ENCODE measurements at places on chromosomes 1 and 21.

DNA sequence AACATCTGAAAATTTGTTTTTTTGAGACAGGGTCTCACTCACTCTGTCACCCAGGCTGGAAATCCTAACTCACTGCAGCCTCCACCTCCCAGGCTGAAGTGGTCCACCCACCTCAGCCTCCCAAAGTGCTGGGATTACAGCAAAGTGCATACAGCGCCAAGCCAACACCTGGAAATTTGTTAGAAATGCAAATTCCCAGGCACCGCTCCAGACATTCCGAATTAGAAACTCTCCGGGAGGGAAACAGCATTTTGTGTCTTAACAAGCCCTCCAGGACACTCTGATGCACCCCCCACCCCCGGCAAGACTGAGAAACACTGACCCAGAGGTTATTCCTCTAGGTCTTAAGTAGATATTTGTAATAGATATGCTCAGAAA lies 49.1 kb downstream of the ARID4B start:
- DNase-seq: no peak

GRCh38 chr1:55522982-55523381 lies 307.8 kb upstream of the USP24 start:
- DNase-seq: no peak

- DNase-seq: no peak
Measured at GRCh38 chr1:47225430-47226100, 6.5 kb downstream of the TAL1 start.

DNA sequence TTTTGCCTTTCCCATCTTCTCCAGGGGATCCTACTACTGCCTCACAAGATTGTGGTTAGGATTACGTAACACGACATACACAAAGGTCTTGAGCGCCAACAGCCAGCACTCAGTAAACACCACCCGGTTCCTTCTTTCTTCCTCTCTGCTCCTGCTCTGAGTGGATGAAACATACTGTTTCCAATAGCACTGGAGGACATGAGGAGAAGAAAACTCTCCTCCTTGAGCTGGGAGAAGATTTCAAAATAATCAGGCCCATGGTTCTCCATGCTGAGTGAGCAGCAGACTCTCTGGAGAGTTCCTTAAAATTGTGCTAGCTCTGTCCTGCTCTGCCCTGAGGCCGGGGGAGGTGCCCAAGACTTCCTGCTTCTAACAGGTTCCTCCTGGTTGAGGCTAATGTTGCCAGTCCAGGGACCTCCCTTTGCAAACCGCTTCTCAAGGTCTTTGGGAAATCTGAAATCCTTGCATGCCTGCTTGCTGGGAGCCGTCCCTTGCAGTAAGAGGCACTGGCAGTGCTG lies 29.4 kb upstream of the MX1 start:
- DNase-seq: no peak

- no peak for DNase-seq
Measured at GRCh38 chr1:90924982-90925381, 96.9 kb downstream of the ZNF644 start.

DNA sequence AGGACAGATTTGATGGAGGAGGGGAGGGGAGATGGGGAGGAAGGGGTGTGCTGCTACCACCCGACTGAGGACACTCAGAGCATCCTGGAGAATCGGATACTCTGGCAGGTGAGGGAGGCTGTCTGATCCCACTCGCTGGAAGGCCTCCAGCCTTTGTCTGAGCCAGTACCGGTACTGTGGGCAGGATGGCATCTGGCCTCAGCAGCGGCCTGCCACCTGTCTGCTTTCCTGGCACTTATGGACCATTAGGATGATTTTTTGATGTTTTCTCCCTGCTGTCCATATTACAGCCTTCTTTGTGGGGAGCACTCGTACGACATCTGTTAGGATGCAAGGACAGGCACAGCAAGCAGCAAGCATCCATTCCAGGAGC lies 11.5 kb downstream of the ATP2B4 start:
- no peak for DNase-seq

DNA sequence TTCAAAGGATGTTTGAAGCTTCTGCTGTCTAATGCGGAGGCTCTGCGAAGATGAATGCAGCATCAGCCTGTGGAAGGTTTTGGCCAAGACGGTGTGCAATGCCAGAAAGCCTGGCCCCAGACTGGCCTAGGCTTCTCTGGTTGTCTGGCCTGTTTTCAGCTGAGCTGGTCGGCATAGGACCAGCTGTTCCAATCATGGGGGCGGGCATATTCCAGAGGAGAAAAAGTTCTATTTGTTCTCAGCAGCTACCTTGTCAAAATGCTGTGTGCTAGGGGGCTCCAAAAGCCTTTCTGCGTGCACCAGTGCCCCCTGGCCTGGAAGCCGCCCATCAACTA lies 57.6 kb downstream of the TGFB2 start:
- DNase-seq: no peak

DNA sequence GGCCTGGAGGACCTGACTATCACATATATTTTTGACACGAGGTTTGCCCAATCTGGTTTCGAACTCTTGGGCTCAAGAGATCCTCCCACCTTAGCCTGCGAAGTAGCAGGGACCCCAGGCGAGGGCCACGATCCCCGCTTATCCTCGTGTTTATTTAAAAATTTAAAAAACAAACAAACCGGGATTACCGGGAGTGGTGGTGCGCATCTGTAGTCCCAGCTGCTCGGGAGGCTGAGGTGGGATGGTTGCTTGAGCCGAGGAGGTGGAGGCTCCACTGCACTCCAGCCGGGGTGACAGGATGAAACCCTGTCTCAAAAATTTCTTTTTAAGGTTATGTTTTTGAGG lies 452 bp upstream of the EXOSC10 start:
- no peak for DNase-seq

Data from HTR-8/SVneo (cell line).